ENCODE measurements at places on chromosomes 2 and 18. TPM values are rescaled to one million over a fixed set of nuclear protein-coding genes. Genes with fewer than 3 reads are reported as not detected.

GRCh38 chr2:234702731-234703225 is 205.9 kb upstream of the ARL4C start:
- H3K36me3 ChIP-seq = no peaks in the 10 kb centered on the region
- H3K4me1 ChIP-seq = no peaks in the 10 kb centered on the region
- DNase-seq = no peak
- no peaks in the 10 kb centered on the region for H3K27me3 ChIP-seq
- H3K27ac ChIP-seq = no peak overlapping the region

DNA sequence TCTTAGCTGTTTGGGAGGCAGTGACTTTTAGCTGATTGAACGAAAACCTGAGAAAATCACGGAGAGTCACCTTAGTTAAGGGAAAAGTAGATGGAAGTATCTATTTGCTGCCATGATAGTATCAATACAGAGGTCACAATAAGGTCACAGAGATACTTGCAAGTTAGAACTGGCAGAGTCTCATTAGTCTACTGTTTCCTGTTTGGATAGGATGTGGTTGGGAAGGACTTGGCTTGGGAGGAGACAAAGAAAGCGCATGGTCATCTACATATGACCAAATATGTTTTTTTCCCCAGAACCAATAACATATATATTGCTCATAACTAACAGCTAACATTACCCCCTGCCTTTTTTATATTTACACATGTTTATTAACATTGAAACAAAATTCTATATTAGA is 78.4 kb upstream of the AQP4 start:
- H3K4me1 ChIP-seq = no peaks in the 10 kb centered on the region
- H3K36me3 ChIP-seq = no peaks in the 10 kb centered on the region
- DNase-seq = no peak
- H3K4me3 ChIP-seq = no peak overlapping the region

DNA sequence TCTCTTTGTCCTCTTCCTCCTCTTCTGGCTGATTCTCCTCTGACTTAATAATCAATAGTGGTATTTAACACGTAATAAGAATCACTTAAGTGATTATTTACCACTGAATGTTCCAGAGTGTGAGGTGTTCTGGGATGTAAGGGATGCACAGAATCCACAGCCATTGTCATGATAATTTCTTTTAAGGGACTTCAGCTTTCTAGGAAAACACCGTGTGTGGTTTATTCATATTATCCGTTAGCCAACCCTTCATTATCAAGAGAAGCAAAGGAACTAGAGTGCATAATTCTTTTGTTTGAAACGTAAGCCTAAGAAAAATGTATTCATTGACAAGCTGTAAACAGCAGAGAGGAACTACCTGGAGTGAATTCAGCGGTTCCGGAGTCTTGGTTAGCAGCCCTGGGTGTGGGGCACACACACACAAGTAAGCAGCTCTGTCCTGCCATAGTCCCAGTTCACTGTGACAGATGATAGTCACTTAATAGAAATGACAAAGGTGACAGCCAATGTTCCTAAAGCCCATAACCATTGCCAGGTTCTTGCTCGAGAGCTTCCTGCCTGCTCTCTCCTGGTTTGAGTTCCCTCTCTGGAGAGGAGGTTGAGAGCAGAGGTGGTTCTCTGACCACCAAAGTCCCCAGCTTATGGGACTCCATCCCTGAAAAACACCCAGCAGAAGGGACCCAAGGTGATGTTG is 101.9 kb downstream of the ACOXL start:
- no peaks in the 10 kb centered on the region for H3K4me1 ChIP-seq
- H3K27me3 ChIP-seq = peaks cover 38% of the 10 kb centered on the region
- H3K27ac ChIP-seq = no peak overlapping the region
- DNase-seq = no peak

- no peak for DNase-seq
- peaks cover 6% of the 10 kb centered on the region for H3K4me1 ChIP-seq
- no peaks in the 10 kb centered on the region for H3K36me3 ChIP-seq
- no peak overlapping the region for H3K27ac ChIP-seq
Observed at GRCh38 chr2:200695191-200695590, 109.4 kb downstream of the AOX1 start.

- peaks cover 8% of the 10 kb centered on the region for H3K27me3 ChIP-seq
- no peak overlapping the region for H3K4me3 ChIP-seq
- no peaks in the 10 kb centered on the region for H3K36me3 ChIP-seq
Observed at GRCh38 chr18:2150566-2150965, 420.7 kb downstream of the METTL4 start.

GRCh38 chr2:204321910-204322751 is 223.1 kb upstream of the PARD3B start:
- peaks cover 2% of the 10 kb centered on the region for H3K4me1 ChIP-seq
- no peak overlapping the region for H3K4me3 ChIP-seq
- peaks cover 27% of the 10 kb centered on the region for H3K27me3 ChIP-seq
- no peaks in the 10 kb centered on the region for H3K36me3 ChIP-seq
- H3K27ac ChIP-seq = no peak overlapping the region

GRCh38 chr2:59005836-59006615 is 764.9 kb upstream of the FANCL start:
- H3K4me1 ChIP-seq = no peaks in the 10 kb centered on the region
- no peak overlapping the region for H3K4me3 ChIP-seq
- no peaks in the 10 kb centered on the region for H3K36me3 ChIP-seq
- DNase-seq = no peak
- no peak overlapping the region for H3K27ac ChIP-seq

- H3K36me3 ChIP-seq = no peaks in the 10 kb centered on the region
- H3K27me3 ChIP-seq = no peaks in the 10 kb centered on the region
- DNase-seq = no peak
- no peaks in the 10 kb centered on the region for H3K4me1 ChIP-seq
- H3K4me3 ChIP-seq = no peak overlapping the region
Observed at GRCh38 chr2:137367361-137367760, 596.9 kb upstream of the HNMT start.

GRCh38 chr2:235026649-235027557 is 75.1 kb downstream of the SH3BP4 start:
- no peak for DNase-seq
- no peaks in the 10 kb centered on the region for H3K27me3 ChIP-seq
- no peaks in the 10 kb centered on the region for H3K36me3 ChIP-seq
- H3K27ac ChIP-seq = no peak overlapping the region

DNA sequence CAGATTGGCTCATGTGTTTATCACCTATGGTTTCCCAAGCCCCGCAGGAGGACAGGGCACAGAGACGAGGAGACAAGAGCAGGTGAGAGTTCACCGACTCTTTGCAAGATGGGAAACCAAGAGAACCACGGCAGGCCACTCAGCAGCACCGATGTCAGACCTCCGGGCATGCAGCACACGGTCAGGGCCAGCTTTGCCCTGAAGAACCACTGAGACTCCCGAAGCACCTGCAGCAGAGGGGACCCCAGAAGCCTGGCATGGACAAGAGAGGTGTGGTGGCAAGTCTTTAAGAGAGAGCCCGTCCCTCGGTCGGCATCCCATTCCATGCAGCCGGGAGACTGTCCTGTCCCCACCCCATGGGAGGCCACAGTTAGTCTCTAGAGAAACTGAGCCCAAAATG is 36.6 kb upstream of the TAF1B start:
- peak; percentile 26 for DNase-seq
- no peaks in the 10 kb centered on the region for H3K36me3 ChIP-seq
- peaks cover 19% of the 10 kb centered on the region for H3K27me3 ChIP-seq
- peaks cover under 1% of the 10 kb centered on the region for H3K4me1 ChIP-seq
- no peak overlapping the region for H3K4me3 ChIP-seq
- no peak overlapping the region for H3K27ac ChIP-seq

GRCh38 chr18:30405038-30405437 is 637.5 kb downstream of the DSC3 start:
- no peaks in the 10 kb centered on the region for H3K4me1 ChIP-seq
- no peak overlapping the region for H3K27ac ChIP-seq
- no peak for DNase-seq

DNA sequence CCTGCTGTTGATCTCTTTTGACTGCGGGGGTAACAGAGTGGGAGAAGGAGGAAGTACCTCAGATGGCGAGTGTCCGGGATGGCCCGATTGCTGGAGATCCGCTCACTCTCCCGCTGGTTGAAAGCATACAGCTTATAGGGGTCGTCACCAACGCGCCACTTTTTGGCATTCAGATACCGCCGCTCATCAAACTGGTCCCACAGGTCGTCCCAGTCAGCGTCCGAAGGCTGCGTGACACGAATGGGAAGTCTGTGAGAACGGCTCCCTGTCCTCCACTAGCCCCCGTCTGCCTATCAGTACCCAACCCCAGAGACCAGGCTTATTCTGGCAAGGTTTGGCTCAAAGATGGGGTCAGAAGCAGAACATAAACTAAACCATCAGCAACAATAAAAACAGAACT is 145.5 kb downstream of the GALNT14 start:
- H3K27me3 ChIP-seq = no peaks in the 10 kb centered on the region
- no peak for DNase-seq
- H3K4me1 ChIP-seq = no peaks in the 10 kb centered on the region
- H3K27ac ChIP-seq = no peak overlapping the region

GRCh38 chr2:81853341-81853740 is 1548.8 kb upstream of the LRRTM1 start:
- H3K4me1 ChIP-seq = no peaks in the 10 kb centered on the region
- H3K4me3 ChIP-seq = no peak overlapping the region
- H3K27ac ChIP-seq = no peak overlapping the region
- no peaks in the 10 kb centered on the region for H3K36me3 ChIP-seq

- H3K4me3 ChIP-seq = no peak overlapping the region
- H3K36me3 ChIP-seq = no peaks in the 10 kb centered on the region
- peaks cover 13% of the 10 kb centered on the region for H3K27me3 ChIP-seq
- no peak for DNase-seq
- H3K27ac ChIP-seq = no peak overlapping the region
Observed at GRCh38 chr2:33209976-33210375, 263.2 kb downstream of the LTBP1 start.

DNA sequence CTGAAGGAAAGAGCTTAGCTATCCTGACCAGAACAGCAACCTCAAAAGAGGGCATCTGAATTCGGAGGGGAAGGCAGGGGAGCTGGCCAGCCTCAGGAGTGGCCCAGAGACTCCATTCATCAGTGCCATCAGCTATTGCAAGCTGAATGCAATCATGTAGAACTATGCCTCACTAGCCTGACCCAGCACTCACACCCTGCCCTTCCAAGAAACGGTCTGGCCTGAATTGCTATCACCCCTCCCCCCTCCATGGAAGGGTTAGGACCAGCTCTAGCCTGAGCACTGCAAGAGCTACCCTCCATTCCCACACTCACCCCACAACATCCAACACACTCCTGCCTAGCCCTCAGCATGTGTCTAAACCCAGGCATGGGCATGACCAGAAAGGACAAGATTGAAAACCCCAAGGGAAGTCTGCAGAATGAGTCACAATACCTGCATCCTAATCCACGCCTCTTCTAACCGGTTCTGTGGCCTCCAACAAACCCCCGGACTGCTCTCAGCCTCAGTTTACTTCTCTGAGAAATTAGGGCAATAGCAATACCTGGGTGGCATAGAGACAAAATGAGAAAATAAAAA is 120.3 kb downstream of the BCL11A start:
- no peaks in the 10 kb centered on the region for H3K36me3 ChIP-seq
- H3K27ac ChIP-seq = no peak overlapping the region
- H3K27me3 ChIP-seq = no peaks in the 10 kb centered on the region
- no peaks in the 10 kb centered on the region for H3K4me1 ChIP-seq
- no peak overlapping the region for H3K4me3 ChIP-seq

GRCh38 chr2:203097735-203098134 is 83.1 kb downstream of the NBEAL1 start:
- H3K36me3 ChIP-seq = peaks cover 22% of the 10 kb centered on the region
- H3K4me1 ChIP-seq = peaks cover 5% of the 10 kb centered on the region
- H3K27me3 ChIP-seq = no peaks in the 10 kb centered on the region
- no peak for DNase-seq
- no peak overlapping the region for H3K27ac ChIP-seq

The LDLRAD4 gene
- total RNA-seq = 44.5 TPM

The DNAJC5G gene
- not detected for total RNA-seq

The PDCL3 gene
- 25.1 TPM for total RNA-seq

The EMILIN1 gene
- total RNA-seq = 0.79 TPM
